ENCODE measurements at places on chromosomes 12 and 14.

DNA sequence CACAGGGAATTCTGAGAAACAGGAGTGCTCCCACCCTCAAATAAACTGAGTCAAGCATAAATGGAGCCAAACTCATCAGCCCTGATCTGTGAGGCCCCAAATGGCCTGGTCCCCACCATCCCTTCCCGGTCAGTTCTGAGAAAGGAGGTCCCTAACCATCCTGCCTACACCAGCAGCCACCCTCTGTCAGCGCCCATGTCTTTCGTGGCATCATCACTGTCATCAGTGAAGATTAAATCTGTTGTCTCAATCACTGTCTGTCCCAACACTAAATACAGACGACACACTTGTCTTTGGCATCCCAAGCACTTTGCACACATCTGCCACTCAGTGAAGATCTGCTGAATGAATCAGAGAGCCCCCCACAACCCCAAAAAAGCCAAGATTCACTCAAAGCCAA, 22.4 kb downstream of the VPS37B start:
- no peak for DNase-seq

DNA sequence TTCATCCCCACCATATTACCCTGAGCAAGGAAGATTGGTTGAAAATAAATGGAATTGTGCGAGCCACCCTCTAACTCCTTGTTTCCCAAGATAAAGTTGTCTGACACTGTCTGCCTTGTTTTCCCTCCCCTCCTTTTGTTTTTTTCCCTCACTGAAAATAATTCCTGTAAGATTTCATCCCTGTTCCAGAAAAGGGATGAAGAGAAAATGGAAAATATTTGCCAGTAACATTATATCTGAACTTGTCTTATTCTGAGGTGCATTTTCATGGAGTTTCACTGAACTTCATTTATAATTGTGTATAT, 17.3 kb downstream of the OR9K2 start:
- DNase-seq: no peak

- DNase-seq: no peak
These were observed 6.6 kb downstream of the ZNF219 start for GRCh38 chr14:21091821-21092272.

GRCh38 chr12:4506870-4507269, 31.8 kb upstream of the RAD51AP1 start:
- DNase-seq: no peak

GRCh38 chr14:103520657-103521437, 1.8 kb downstream of the CKB start:
- no peak for DNase-seq

GRCh38 chr12:2284321-2284813, 231.6 kb downstream of the CACNA1C start:
- DNase-seq: no peak

DNA sequence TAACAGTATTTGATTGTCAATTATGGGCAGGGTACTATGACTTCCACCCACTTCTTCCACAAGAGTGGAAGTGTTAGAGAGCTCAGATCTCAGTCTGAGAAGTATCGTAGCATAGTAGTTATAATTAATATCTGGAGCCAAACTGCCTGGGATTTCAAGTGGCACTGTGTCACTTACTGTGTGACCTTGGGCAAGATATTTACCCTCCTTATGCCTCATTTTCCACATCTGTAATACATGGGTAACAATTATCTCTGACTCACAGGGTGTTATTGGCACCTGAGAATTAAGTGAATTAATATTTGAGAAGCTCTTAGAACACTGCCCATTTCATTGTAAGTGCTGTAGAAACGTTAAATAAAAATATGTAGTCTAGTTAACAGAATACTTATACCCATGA, 11.5 kb downstream of the RAB21 start:
- DNase-seq: no peak

GRCh38 chr12:76813265-76813664, 49.4 kb downstream of the ZDHHC17 start:
- no peak for DNase-seq

DNA sequence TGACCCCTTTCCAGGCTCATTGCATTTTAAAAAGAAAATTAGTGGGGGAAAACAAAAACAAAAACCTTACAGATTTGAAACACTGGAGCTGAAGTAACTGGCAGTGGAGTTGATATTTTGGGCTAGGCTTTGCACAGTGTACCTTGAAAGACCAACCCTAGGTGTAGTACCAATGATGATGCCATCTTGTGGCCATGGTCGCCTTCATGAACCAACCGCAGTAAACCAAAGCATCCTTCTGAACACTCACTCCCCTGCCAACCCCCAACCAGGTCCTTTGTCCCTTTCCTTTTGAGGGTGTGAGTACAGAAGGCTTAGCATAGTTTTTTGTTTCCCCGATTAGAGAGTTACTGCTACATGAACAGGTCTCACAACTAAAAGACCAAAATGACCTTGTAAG, 5.9 kb downstream of the TOMM20L start:
- DNase-seq: no peak

- DNase-seq: no peak
These were observed 1.6 kb downstream of the LTB4R start for GRCh38 chr14:24312736-24313507.
